NCI-H446 (cell line): ENCODE measurements at places on chromosomes 11 and 22.

DNA sequence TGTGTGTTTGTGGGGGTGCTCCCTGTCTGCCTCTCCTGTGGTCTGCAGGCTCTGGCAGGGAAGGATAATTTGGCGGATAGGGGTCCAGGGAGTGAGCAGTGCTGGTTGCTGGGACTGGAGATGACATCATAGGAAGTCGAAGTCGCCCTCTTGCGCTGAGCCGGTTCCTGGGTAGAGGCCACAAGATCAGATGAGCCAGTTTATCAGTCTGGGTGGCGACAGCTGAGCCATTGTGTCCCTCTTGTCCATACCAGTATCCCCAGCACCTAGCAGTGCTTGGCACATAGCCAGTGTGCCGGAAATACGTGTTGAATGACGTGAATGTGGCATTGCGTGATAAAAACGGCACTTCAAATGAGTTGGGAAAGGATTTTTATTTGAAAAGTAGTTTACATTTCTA is 9.8 kb downstream of the APOL5 start:
- no peak for DNase-seq

DNA sequence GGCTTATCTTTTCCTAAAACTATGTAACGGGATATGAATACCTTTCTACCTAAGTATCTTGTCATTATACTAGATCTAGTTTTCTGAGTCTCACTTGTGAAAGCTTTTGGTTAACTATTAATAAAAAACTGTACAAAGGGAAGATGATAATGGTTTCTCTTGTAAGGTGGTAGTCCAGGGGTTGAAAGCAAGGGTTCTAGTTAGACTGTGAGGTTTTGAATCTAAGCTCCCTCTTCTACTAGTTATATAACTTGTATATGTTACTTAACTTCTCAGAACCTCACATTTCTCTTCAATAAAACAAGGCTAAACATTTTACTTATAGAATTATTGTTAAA is 54.3 kb downstream of the ARHGEF12 start:
- DNase-seq = no peak

DNA sequence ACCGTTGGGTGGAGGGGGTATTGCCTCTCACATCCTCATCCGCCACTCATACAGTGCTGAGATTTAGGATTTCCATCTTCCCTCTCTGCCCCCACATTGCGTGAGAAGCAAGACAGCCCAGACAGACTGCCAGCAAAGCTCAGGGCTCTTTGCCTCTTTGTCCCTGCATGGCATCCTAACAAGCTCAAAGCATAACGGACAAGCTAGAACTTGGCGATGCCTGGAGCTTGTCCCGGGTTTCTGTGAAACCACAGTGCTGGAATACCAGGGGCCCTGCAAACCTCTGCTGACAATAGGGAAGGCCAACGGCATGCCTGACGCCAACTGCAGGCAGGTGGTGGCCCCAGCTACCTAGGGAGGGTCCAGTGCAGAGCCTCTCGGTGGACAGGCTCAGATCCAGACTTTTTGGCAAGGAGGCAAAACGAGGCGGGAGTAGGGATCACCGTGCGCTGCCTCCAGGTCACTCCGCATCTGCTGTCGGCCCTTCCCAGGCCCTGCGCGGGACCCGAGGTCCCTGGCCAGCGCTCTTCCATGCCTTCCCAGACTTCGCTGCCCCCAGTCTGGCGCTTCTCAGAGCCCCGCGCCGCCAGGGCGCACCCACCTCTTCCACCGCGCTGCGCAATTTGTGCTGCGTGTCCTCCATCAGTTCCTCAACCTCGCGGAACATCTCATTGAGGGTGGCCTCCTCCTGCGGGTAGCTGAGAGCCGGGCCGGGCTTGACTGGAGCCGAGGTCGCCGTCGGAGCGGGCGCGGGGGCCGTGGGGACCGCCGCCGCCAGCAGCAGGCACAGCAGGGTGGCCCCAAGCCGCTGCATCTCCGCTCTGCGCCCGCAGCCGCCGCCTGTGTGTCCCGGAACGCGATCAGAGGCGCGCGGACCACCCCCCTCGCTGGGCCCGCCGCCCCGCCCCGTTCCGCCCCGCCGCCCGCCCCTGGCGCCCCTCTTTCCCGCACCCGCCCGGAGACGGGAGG is at the start of gene DKK3:
Gene DKK3, minus strand, starts transcription at position 858 of the 969 bp plus-strand sequence. Its CDS starts 44 bp downstream, at position 814.
- DNase-seq = peak; percentile 18

DNA sequence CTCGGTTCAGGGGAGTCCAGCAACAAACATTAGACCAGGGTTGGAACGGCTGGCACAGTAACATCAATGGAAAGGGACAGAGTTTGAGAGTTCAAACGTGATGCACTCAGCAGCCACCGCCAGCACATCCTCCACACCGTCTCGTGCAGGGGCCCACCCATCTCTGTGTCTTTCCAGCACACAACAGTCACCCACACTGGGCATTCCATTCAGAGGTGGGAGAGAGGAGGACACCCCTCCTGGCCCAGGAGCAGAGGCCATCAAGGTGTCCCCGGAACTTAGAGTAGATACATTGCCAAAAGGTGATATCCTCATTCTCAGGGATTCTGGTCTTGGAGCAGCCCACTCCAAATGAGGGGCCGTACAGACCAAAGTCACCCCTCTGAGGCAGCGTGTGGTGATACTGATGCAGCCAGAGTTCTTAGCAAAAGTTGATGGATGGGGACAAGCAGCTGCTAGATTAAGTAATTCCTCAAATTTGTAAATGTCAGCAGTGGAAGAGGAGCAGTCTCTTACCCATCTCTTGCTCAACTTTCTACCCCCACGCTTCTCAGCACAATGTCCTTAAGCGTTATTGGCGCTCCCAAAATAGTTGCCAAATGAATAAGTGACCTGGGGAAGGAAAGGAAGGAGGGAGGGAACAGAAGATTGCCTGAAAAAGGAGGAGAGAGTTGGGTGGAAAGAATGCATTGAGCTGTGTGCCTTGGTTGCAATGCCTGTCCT is 5.5 kb downstream of the SNAP29 start:
- no peak for DNase-seq

GRCh38 chr22:17086788-17087497 is 2.1 kb downstream of the IL17RA start:
- DNase-seq = no peak

- DNase-seq = no peak
Observed at GRCh38 chr11:69509381-69509780, 27.9 kb downstream of the LINC01488 start.

- DNase-seq = no peak
Observed at GRCh38 chr11:93908689-93909088, 58.3 kb upstream of the VSTM5 start.

- DNase-seq = no peak
Observed at GRCh38 chr22:27273436-27273835, 528.1 kb downstream of the MN1 start.

GRCh38 chr11:518463-519202 is 11.6 kb upstream of the RNH1 start:
- no peak for DNase-seq

GRCh38 chr11:35082321-35083180 is 56.4 kb upstream of the CD44 start:
- DNase-seq = peak; percentile 22

- no peak for DNase-seq
Observed at GRCh38 chr11:127118811-127119210, 118.2 kb upstream of the KIRREL3 start.

GRCh38 chr22:50694766-50695420 is 22.3 kb downstream of the SHANK3 start:
- no peak for DNase-seq

- DNase-seq = no peak
Observed at GRCh38 chr11:119828819-119829218, 99.8 kb upstream of the NECTIN1 start.

DNA sequence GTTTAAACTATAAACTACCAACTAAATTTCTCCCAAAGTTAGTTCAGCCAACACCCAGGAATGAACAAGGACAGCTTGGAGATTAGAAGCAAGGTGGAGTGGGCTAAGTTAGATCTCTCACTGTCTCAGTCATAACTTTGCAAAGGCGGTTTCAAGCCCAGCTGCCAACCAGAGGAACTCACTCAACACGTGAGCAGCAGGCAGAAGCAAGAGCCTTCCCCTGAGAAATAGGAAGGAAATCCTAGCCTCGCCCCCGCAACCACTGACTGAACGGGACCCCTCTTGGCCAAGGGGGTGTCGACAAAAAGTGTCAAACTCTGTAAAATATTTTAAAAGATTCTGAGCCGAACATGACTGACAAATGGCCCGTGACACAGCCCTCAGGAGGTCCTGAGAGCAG is 4.4 kb upstream of the KRTAP5-9 start:
- DNase-seq = no peak

DNA sequence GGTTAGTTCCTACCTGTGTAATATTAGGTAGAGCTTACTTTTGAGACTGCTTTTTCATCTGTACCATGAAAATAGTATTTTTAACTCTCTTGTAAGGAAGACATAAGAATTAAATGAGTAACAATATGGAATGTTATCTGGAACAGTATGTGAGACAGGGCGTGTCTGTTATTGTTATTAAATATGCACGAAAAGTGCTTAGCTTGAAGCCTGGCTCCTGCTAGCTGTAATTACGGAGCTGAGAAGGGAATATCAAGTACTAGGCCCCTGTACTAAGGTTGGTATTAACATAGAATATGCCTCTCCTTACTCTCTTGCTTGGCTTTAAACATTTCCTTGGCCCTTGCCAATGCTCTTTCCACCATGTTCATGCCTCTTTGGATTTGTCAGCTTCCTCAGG is 194.0 kb downstream of the FAM76B start:
- DNase-seq = no peak

DNA sequence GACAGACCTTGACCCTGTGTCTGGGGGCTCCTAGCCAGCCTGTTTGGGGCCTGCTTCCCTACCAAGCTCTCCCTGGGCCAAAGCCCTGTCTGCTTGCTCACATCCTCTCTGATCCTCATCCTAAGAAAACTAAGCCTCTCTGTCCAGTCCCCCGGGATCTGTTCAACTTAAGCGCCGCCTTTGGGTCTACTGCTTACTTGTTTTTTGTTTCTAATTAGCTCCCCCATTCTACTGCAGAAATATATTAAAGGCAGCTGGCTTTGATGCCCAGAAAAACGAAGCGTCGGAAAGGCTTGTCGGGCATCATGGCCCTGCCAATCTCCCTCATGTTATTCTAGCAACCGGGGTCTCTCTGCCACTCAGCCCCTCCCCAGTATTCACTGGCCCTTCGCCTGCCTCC is 3.4 kb downstream of the DSCAML1 start:
- DNase-seq = no peak

- no peak for DNase-seq
Observed at GRCh38 chr22:41847300-41847699, 14.4 kb downstream of the SREBF2 start.

DNA sequence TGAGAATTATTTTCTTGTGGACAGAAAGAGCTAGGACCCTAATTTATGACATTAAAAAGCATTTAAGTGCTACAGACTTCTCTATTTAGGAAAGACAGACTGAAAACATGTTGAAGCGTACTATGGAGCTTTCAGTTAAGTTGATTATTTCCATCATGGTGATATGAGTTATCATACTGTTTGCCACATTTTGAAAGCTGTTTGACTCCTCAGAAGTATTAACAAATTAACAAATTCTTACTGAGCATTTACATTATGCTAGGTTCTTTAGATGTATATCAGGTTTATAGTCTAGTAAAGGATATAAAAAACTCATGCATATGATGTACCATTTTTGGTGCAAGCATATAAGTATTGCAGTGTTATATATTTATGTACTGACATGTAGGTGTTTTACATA is 50.1 kb downstream of the ARHGEF12 start:
- DNase-seq = no peak

- no peak for DNase-seq
Observed at GRCh38 chr11:103875855-103876510, 160.5 kb upstream of the DDI1 start.

DNA sequence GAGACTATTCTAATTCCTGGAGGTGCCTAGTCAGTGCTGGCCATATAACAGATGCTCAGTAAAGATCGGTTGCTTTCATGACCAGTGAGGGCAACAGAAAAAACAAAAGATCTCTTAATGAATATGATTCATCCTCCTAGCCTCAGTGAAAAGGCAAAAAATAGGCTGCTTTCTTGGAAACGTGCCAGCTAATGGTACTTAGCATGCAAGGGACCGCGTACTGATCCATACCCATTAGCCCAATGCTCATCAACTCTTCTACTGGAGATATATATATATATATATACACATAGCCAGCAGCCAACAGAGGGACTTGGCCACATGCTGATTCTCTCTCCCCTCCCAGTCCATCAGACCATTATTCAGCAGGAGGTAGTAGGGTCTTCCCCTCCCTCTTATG is 320.4 kb downstream of the KIRREL3 start:
- DNase-seq = peak; percentile 21

GRCh38 chr11:73916435-73916834 is 34.4 kb upstream of the DNAJB13 start:
- no peak for DNase-seq

DNA sequence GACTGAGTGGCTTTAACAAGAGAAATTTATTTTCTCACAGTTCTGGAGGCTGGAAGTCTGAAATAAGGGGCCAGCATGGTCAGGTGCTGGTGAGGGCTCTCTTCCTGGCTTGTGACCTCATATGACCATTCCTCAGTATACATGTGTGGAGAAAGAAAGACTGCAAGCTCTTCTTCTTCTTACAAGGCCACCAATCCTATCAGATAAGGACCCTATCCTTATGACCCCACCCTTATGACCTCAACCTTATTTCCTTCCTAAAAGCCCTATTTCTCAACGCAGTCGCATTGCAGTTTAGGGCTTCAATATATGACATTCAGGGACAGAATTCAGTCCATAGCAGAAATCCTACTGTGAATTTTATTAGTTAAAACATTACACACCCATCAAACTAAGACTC is 124.4 kb upstream of the RAG2 start:
- DNase-seq = no peak

- DNase-seq = no peak
Observed at GRCh38 chr22:27474711-27475547, 326.6 kb downstream of the MN1 start.

GRCh38 chr22:39535357-39535725 is 2.8 kb upstream of the RPS19BP1 start:
- DNase-seq = no peak

DNA sequence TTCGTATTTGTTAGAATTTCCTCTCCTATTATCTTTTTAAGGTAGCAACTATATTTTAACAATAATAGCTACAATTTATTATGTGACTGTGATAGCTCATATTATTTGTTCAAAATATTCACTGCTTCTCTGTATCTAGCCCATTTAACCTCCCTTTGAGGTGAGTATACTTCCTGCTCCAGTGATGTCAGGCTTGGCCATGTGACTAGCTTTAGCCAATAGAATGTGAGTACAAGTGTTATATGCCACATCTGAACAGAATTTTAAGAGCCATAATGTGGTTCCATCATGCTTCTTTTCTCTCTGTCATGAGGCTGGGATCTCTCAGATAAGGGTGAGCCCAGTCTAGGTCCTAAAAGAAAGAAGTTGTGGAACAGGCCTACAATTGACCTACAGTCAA is 217.6 kb downstream of the TTC28 start:
- no peak for DNase-seq

GRCh38 chr11:111514216-111515031 is at the start of gene HOATZ:
Gene HOATZ, plus strand, starts transcription at chr11:111514778. Its CDS starts 7 bp downstream, at chr11:111514785.
- DNase-seq = no peak

DNA sequence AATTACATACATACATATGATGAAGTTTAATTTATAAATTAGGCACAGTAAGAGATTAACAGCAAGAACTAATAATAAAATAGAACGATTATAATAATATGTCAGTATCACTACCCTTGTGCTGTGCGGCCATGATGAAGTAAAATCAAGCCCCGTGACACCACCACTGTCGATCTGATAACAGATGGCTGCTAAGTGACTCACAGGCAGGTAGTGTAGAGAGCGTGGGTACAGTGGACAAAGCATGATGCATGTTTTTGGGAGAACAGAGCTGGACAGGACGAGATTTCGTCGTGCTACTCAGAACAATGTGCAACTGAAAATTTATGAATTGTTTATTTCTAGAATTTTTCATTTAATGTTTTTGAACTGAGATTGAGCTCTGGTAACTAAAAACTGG is 108.4 kb upstream of the TIMP3 start:
- no peak for DNase-seq

GRCh38 chr11:35012467-35013191 is 96.2 kb downstream of the PDHX start:
- DNase-seq = no peak
